ENCODE measurements at places on chromosomes 4 and X.

DNA sequence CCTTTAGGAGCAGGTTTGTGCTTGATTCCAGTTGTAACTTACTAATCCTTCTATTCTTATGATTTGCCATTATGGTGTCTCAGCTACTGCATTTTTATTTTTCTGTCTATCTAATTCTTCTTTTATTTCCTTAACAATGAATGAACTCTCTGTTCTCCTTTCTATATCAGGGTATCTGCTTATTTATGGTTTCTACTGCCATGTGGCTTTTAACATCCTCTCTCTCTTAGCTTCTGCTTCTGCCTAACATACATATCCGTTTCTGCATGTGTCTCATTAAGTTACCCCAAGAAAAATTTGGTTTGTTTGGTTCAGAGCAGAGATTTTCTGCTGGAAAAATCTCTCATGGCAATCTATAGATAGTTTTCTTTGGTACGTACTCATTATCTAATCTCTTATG lies 614.4 kb downstream of the RPA4 start:
- no peak for DNase-seq

DNA sequence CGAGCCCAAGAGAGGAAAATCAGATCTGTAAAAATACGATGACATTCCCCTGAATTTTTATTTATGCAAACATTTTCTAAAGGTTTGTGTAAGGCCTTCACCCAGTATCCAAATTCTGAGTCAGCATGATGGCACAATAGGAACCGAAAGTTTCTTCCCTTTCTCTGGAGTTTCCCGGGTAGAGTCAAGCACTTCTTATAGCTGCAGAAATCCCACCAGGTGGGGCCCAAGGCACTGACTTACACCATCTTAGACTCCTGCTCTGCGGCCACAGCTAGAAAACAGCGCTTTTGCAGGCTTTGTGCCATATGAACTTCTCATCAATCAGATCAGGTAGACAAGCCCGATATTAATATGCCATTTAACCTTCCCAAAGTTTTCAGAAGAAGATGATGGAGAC lies 13.4 kb downstream of the LEF1 start:
- DNase-seq, result no peak

- no peak for DNase-seq
Measured at GRCh38 chr4:24657768-24658617, 73.6 kb upstream of the DHX15 start.

DNA sequence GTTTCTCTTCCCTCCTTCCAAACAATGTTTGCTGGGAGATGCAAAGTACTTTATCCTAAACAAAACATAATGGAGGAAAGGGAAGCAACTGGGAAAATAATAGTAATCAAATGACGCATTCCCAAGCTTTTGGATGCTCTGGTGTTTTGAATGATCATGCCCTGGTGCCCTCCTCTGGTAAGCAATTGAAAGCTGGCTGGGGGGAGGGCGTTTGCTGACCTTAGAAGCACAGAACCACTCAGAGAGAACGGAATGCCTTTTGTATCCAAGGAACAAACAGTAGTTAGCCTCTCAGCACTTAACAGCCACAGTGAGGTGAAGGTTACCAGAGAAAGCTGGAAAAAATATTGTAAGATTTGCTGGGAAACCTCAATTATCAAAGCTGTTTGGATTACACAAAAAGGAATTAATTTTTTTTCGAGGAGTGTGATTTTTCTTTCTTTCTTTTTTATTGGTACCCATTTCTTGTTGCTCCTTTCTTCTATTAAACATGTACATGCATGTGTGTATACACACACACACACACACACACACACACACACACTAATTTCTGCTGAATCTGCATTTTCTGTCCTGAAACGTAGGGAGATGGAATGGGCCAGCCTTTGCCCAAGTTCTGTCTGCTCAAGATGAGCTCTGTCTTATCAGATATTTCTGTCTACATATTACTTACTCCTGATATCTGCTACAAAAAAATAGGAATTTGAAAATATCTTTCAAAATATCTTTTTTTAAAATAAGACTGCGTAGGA lies 155.8 kb upstream of the IGFBP7 start:
- no peak for DNase-seq

- no peak for DNase-seq
Measured at GRCh38 chrX:123990602-123991001, 29.1 kb downstream of the STAG2 start.

- DNase-seq, result no peak
Measured at GRCh38 chr4:164304861-164305260, 449.1 kb upstream of the SMIM31 start.

DNA sequence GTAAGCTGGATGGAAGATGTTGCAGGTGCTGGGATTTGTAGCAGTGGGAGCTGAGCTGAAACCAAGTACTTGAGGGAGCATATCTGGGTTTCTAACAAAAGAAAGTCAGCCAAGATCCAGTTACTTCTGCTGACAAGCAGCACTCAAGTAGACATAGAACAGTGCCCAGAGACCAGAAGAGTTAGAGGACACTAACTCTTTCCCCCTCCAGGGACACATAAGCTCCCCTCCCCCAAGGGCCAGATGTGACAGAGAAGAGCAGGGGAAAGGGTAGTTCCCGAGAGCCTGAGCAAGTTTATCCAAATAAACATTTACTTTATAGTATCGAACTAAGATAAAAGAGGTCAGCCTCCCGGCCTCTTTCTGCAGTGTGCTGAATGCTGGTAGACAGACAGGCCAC lies 12.2 kb downstream of the TRPC3 start:
- DNase-seq, result no peak

DNA sequence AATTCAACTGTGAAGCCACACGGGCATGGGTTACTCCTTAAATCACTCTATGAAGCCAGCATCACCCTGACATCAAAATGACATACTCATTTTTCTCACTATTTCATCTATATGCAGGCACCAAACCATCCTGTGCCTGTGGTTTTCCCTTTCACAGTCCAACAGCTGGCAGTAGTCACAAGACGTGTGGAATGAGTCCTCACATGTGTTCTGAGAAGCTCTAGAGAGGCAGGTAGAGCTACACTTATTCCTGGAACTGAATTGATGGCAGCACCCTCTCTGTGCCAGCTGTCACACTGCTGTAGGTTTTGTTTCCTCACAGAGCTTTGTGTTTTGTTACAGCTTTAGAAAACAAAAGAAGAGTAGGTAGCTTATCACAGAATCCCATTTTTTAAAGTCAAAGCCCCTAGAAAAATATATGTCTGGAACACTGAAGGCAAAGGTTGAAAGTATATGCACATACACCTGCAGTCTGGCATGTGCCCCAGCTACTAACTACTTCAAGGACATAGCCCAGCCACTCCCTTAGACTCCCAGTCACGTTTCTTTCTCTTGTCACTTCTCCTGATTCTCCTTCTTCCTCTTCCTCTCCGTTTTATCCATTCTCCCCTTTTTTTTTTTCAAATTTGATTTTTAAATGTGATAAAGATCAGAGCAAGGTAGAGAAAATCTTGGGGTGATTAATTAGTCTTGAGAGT lies 107.1 kb downstream of the ANXA10 start:
- DNase-seq, result no peak

- DNase-seq, result no peak
Measured at GRCh38 chr4:102858828-102859464, 9.8 kb upstream of the CISD2 start.

DNA sequence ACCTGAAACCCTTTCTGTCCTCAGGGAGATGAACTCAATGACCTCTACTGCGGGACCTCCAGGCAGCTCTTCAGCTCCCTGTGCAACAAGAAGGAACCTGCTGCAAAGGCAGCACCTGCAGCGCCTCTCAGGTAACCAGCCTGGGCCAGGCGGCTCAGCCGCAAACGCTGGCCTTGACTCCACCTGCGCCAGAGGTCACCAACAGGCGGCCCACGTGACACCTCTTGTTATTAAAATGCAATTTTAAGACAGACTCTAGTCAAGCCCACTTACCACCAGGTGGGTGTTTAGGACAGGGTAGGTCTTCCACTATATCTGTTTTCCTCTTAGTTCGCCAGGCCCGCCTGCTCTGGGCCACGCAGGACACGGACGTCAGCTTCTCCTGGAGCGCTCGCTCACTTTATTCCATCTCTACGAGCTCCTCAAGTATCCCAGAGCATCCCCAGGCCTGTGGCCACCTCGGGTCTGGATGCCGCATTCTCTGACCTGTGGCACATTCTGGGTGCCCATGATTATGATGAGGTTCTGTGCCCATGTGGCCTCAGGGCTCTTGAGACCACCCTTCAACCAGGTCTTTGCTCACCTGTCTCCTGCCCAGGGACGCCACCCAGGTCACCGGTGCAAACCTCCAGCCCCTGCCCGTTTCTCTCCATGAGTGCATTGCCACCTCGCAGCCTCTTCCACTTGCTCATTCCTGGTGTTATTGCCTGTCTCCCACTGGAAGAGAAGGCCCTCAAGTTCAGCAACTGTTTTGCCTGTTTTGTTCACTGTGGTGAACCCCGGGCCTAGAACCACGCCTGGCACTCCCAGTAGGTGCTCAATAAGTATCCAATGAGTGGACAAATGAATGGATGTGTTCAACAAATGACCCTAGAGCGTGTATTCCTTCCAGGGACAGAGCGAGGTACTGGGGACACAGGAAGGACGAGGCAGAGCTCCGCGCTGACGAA lies 32.8 kb upstream of the JAKMIP1 start:
- DNase-seq, result no peak

GRCh38 chrX:70354716-70355115 lies 64.8 kb downstream of the KIF4A start:
- no peak for DNase-seq

DNA sequence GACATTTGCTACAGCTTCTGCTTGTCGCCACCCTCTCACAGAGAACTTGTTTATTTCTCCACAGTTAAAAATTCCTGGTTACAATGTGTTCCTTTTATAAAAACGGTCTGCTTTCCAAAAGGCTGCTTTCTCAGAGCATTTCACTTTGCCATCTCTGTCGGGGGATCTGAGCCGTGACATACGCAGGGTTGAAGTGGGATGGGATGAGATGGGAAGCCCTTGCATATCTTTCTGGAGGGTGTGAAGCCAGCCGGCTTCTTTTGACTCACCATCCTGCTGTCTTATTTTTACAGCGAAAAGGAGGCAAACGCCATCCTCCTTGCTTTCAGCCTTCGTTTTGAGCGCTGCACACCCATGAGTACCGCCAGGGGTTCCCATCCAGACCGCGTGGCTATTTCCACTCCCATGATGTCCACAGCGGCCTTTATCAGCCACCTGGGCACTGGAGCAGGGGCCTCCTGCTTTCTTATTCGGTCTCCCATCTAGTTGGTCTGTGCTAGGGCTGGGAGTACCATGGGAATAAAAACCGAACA lies 99.8 kb upstream of the GATB start:
- DNase-seq, result no peak

DNA sequence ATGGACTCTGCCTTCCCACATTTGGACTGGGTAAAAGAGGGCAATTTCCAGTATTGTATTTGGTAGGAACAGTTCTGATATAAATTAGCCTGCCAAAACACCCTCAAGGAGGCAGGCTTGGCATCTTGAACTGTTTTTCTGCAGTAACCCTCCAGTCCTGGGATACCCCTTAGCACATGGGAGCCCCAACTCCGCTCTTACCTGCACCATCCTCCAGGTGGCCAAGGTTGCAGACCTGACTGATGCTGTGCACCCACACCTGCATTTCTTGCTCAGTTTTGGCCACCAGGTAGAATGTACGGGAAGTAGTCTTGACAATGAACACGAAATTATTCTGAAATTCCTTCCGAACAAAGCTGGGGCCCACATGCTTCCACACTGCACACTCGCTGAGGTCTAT lies 35.1 kb downstream of the GAB3 start:
- no peak for DNase-seq

GRCh38 chrX:121598356-121598755 lies 550.9 kb downstream of the GLUD2 start:
- DNase-seq, result no peak

DNA sequence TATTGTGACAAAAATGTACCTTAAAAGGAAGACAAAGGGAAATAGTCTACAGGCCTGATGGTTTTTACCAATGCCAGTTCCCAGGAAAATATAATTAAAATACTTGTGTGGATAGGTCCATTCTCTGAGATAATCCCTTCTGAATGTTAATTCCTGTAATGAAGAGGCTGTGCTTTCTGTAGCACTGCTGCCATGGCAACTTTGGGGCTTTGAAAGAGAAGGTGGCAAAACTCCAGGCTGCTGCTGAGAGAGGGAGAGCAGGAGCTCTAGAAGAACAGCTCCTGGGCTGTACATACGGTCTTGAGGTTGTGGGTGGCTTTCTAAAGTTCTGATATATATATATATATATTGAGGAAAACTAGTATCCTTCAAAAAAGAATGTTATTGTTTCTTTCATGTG lies 125.4 kb downstream of the PDLIM5 start:
- DNase-seq, result no peak

Data from AG09319 (cell line).